Activated T-cell treated with anti-CD3 and anti-CD28 coated beads, Interleukin-2, amount 50 U/mL, for 72 hours (primary cell): ENCODE measurements at places on chromosomes 3 and 15.

GRCh38 chr15:29632671-29633406 lies 189.4 kb downstream of the TJP1 start:
- no peak for DNase-seq

- no peak for DNase-seq
Measured at GRCh38 chr15:88797663-88798339, 5.4 kb upstream of the ACAN start.

- no peak for DNase-seq
Measured at GRCh38 chr3:144556392-144556791, 584.8 kb downstream of the DIPK2A start.

DNA sequence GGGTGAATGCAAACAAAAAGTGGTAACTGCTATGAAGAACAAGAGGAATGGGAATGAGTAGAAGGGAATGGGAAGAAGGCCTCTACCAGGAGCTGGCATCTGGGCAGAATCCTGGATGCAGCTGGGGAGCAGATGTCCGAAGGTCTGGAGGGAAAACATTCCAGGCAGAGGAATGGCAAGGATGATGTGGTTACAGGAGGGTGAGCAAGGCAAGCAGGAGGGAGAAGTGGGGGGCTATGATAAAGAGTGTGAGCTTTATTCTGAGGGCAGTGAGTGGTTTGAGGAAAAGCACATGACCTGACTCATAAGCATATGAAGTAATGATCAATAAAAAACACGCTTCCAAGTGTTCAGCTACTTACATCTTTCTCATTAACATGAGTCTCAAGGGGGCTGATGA lies 17.1 kb downstream of the SKIC8 start:
- no peak for DNase-seq

GRCh38 chr15:78069052-78069414 lies 8.5 kb downstream of the TBC1D2B start:
- no peak for DNase-seq

- no peak for DNase-seq
Measured at GRCh38 chr15:68528626-68529290, 50.0 kb upstream of the CORO2B start.

GRCh38 chr3:37520907-37521341 lies 340.8 kb upstream of the CTDSPL start:
- no peak for DNase-seq

- DNase-seq, result no peak
Measured at GRCh38 chr3:180403156-180403555, 198.8 kb upstream of the TTC14 start.

- no peak for DNase-seq
Measured at GRCh38 chr3:13160619-13161018, 87.4 kb upstream of the IQSEC1 start.

DNA sequence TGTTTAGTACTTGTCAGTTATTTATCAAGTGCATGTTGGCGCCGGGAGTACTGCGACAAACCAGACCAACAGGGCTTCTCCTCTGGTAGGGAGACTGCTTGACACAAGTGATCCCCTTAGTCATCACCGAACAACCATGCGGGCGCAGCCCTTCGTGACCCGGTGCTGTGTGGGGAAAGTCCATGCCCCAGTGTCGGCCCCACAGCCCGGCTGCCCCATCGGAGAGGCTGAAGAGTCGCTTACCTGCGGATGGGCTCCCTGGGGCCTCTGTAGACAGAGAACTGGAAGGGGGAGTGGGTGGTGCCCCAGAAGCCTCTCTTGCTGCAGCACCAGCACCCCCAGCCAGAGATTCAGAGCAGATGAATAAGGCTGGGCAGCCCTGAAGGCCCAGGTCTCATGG lies 90.3 kb upstream of the PRR23E start:
- no peak for DNase-seq

GRCh38 chr3:37852097-37852496 lies 9.6 kb upstream of the CTDSPL start:
- no peak for DNase-seq

- no peak for DNase-seq
Measured at GRCh38 chr15:73482166-73482565, 39.2 kb downstream of the REC114 start.

DNA sequence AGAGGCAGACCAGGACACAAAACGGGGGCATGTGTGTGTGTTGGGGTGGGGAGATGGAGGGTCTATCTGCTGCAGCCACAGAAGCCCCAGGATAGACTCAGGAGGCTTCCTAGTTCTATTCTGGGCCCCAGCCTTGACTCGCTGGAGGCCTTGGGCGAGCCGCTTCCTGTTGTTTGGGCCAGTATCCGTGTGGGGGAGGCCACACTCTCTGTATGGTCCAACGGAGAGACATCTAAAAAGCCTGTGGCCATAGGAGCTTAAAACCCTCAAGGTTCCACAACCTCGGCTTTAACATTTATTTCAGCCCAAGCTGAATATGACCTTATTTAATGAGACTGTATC lies 32.8 kb downstream of the POC1A start:
- DNase-seq, result no peak

GRCh38 chr15:100949691-100950090 lies 30.5 kb downstream of the LRRK1 start:
- DNase-seq, result no peak

DNA sequence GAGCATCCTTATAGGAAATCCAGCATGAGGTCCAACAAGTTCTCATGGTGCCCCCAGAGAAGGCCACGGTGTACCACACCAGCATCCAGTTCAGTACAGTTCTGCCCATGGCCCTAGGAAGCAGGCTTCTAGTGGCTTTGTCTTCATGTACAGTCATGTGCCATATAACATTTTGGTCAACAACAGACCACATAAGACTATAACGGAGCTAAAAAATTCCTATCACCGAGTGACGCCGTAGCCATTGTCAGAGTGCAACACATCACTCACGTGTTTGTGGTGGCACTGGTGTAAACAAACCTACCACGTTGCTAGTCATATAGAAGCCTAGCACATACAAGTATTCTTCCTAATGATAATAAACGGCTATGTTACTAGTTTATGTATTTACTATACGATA lies 209.0 kb downstream of the ARRDC4 start:
- DNase-seq, result no peak

GRCh38 chr3:169992781-169993180 lies 26.2 kb downstream of the SEC62 start:
- DNase-seq, result no peak

DNA sequence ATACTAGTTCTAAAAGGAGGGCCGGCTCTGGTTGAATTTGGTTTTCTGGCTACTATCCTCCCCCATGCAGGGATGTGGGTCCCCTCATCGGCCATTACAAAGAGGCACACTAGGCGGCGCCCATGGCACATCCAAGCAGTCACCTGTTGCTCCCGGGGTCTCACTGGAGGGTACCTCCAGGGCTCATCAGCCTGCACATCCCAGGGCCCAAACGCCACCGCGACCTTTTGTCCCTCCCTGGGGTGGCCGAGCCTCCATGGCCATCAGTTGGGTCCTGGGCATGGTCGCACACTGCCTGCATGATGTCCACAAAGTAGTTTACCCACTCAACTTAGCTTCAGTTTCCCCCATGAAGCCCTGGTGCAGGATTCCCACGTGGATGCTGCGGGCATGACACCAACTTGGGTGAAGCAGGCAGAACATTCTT lies 28.3 kb downstream of the IDH3A start:
- DNase-seq, result peak; percentile 49

DNA sequence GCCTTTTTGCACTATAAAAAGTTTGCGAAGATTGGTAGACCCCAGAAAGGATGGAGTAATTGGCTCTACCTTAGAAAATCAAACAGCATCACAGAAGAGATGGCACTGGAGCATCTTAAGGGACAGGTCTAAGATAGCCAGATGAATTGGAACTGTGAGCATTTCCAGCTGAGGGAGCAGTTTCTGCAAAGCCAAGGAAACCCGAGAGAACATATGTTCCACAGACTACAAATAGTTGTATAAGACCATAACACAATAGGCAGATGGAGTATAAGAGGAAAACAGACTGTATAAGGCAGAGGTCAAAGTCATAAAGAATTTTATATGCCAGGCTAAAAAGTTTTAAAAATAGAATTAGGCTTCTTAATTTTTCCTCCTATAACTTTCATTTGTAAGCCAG lies 46.0 kb downstream of the TSC22D2 start:
- DNase-seq, result no peak

DNA sequence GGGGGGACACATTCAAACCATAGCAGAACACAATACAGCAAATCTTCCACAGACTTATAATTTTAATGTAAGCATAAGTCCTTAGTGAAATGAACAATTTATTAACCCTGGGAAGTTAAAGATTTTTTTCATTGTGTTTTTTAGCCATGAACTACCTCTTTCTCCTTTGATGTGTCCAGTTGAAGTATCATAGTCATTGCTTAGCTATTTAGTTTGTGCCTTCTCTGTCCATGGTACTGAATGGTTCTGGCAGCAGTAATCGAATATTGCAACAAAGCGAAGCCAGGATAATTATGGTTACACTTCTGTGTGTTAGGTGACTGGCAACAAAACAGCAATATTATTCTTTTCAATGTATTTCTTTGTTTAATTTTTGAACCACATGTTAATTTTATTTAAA lies 403.0 kb upstream of the ONECUT1 start:
- DNase-seq, result no peak

DNA sequence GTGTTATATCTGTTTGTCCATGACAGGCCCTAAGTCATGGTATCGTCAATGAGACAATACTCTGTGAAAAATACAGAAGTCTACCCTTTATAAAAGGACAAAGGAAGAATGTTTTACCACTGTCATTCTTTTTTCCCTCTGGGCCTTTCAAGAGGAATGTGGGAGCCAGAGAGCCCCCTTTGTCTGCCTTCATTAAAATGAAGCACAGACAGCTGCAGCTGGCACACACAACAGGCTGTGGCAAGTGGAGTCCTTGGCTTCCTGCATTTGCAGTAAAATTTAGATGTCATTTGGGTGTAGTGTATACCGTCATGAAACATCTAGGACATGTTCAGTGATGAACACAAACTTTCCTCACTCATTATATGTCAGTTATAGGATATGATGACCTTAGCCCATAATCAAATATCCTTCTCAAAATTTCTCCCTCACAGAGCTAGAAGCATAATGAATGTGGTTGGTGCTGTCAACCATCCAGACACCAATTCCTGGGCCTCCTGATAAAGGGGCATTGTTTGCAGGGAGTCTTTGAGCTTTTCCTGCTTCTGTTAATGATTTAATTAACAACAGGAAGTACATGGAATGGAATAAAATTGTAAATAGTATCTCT lies 76.4 kb downstream of the DHX36 start:
- no peak for DNase-seq

- DNase-seq, result no peak
Measured at GRCh38 chr3:13898346-13898745, 18.5 kb upstream of the WNT7A start.

- DNase-seq, result no peak
Measured at GRCh38 chr3:10006762-10007090, 19.5 kb upstream of the FANCD2 start.

DNA sequence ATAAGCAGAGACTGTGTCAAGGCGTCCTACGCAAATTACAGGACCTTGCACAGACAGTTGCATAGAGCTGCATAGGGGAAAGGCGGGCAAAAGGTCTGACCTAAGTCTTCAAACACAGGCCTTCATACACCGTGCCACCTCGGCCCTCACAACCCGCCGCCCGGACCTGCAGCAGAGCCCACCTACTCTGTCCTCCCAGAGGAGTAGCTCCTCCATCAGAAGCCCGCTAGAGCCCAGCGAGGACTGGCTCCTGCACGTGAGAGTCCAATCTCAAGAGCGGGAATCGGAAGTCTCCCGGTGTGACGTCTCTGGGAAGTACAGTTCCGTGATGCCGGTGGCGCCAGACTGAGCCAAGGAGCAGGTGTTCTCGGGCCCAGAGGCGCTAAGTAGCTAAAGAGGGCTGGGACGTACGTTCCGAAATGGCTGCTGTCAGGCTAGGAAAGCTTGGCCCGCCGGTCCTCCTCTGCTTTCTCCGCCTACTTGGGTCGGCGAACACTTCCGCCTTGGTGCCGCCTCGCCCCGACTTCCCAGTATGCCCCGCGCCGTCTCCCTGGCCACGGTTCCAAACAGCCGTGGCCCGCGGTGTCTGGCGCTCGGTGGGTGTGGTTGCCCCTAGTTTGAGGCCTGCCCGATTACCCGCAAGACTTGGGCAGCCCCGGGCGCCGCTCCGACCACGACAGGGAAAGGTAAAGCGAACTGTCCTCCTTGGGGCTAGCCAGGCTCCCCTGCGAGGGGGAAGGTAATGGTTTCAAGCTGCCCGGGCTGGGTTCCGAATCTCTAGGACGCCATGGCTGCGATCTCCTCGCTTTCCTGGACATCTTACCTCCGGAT lies at the start of the genes ASTE1 and NEK11:
TSS of gene ASTE1 (minus strand) at position 505 of the 831 bp plus-strand sequence. CDS start 1,519 bp downstream, outside the sequence.
TSS of gene NEK11 (plus strand) at position 557 of the 831 bp plus-strand sequence. CDS start 2,832 bp downstream, outside the sequence.
- peak; percentile 90 for DNase-seq

GRCh38 chr3:34361921-34362320 lies 563.5 kb downstream of the PDCD6IP start:
- DNase-seq, result no peak

DNA sequence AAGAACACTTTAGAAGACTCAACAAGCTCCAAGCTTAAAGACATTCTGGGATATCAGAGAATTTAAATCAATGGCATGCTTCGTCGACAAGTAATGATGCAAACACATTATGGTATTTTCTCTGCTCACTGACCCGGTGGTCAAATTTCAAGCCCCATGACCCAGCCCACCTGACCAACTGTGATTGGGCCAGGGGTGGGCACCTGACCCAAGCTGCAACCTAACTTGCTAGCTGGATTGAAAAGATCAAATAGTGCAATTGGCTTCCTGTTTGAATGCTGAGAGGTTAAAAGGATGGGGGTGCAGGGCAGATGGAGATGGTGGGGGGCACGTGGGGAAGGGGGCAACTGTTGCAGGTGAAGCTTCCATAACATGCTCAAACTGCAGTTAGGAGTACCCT lies 250.4 kb downstream of the CLSTN2 start:
- DNase-seq, result no peak

- DNase-seq, result no peak
Measured at GRCh38 chr3:117752984-117753717, 1043.6 kb downstream of the TUSC7 start.

DNA sequence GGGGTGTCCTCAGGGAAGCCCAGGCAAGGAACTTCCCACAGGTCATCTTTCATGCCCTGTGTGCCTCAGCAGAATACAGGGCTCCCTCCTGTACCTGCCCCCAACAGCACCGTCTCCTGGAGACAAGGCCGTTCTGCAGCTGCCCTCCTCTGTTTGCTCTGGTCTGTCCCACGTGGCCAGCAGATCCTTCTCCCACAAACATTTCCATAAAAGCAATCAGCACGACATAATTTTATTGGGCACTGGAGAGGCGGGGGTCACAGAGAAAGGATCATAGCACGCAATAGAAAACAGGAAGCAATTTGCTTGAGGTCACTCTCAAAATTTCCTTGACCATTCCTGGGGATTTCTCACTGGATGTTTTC lies 29.4 kb downstream of the STARD5 start:
- no peak for DNase-seq

GRCh38 chr3:31164381-31164780 lies 269.9 kb upstream of the GADL1 start:
- no peak for DNase-seq

- DNase-seq, result no peak
Measured at GRCh38 chr15:42140383-42141070, 15.9 kb downstream of the PLA2G4F start.

- no peak for DNase-seq
Measured at GRCh38 chr3:183370391-183370790, 58.0 kb downstream of the MCF2L2 start.

GRCh38 chr15:28975766-28976179 lies 90.0 kb downstream of the APBA2 start:
- peak; percentile 68 for DNase-seq
